ENCODE measurements at places on chromosomes 11 and 22. TPM values are rescaled to one million over a fixed set of nuclear protein-coding genes. Genes with fewer than 3 reads are reported as not detected.
A peak's percentile ranks its signal among the peaks of the same experiment; 100 is the strongest.

The MMP8 gene
- total RNA-seq: not detected

The OR8G5 gene
- not detected for total RNA-seq

The IGHMBP2 gene
- 19.8 TPM for total RNA-seq

The MS4A4A gene
- not detected for total RNA-seq

The TRIM6 gene
- total RNA-seq: 0.75 TPM

The INS gene
- total RNA-seq: not detected

The NFAM1 gene
- total RNA-seq: not detected

The SCGB1A1 gene
- total RNA-seq: not detected

The POLA2 gene
- total RNA-seq: 8.8 TPM

The APOBEC3G gene
- total RNA-seq: 0.49 TPM

The SCGB2A2 gene
- not detected for total RNA-seq

The CDCA5 gene
- total RNA-seq: 17.3 TPM

The PAMR1 gene
- 0.51 TPM for total RNA-seq

The NEFH gene
- not detected for total RNA-seq

DNA sequence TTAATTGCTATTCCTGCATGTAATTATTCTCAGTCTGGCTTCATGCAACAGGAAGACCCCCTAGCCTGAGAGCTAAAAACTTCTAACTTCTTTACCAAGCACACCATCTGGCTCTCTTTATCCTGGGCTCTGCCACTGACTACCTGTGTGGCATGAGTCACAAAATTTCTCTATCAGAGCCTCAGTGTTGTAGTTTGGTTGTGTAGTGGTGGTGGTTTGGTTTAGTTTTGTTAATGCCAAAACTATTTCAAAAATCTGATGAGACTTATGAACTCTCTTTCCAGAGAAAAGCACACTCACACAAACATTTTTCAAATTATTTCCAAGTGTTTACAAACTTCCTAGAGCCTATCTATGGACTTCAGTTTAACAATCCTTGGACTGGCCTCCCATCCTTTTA, 7.5 kb upstream of the IL17RA start:
- DNase-seq: no peak

DNA sequence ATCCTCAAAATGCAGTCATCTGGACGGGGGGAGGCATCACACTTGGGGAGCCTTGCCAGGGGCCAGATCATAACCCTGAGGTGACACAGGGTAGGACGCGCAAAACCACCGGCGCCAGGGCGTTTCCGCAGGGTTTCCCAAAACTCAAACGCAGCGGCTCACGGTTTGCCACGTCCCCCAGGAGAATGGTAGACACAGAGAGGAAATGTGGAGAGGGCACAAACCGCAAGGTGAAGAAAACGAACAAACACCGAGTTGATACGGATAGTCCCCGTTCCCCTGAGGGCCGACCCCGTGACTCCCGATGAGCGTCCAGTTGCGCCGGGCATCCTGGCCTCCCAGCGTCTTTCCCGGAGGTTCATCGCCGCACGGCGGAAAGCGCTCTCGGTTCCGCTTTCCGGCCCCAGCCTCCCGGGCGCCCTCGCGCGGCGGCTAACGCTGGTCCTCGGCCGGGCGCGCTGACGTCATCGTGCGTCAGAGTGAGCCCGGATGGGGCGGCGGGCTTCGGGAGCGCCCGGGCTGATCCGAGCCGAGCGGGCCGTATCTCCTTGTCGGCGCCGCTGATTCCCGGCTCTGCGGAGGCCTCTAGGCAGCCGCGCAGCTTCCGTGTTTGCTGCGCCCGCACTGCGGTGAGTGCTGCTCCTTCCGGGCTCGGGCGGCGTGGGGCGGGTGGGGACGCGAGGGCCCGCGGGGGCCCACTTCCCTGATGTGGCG, at the start of gene BIRC2:
TSS of gene BIRC2 (plus strand) at position 467 of the 714 bp plus-strand sequence. CDS start 2,641 bp downstream, outside the sequence.
- DNase-seq: peak; percentile 92

GRCh38 chr11:75267171-75267970, 26.8 kb downstream of the TPBGL start:
- DNase-seq: no peak

DNA sequence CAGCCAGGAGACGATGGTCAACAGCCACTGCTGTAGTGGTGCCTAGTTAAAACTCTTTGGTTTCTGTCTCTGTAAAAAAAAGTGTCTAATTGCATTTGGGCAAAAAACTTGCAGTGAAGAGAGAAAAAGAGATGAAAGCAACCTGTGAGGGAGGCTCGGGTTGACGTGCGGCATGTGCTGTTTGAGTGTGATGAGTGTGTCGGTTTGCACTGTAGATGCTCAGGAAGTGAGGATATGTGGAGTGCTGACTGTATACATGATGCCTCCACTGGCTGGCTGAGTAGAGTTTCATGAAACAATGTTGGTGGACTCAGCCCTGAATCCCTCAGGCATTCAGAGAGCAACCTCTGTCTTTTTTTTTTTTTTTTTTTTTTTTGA, 4.3 kb upstream of the DGCR6L start:
- DNase-seq: no peak

DNA sequence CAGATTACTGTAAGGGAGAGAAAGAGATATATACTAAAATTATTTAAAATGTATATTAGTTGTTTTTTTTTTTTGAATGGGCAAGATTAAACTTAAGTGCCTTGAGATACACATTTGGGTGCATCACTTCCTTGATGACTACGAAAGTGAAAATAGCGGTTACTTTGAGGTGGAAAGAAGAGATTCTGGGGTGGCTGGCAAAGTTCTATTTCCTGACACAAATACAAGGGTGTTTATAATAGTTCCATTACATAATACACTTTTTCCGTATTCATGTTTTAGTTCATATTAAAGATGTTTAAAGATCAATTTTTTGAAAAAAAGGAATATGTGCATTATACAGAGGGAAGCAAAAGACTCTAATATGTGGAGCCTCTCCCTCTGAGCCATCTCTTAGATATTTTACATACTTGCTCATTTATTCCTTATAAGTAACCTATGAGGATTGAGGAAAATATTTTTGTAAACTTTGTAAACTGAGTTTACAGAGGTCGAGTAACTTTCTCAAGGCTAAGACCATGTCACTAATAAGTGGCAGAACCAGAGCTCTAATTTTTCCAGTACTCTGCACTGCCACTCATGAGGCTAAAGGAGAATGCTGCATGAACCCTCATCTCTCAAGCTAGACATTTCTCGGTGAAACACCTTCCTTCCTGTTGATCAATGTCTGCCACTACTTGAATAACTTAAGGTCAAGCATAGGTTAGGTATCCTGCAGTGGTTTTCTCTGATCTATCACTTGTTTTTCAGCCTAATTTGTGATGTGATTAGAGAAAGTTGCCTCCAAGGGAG, 58.6 kb downstream of the DDIAS start:
- DNase-seq: no peak

- DNase-seq: no peak
Measured at GRCh38 chr22:48868554-48868953, 959.1 kb downstream of the BRD1 start.

- peak; percentile 10 for DNase-seq
Measured at GRCh38 chr11:103295704-103296103, 186.5 kb downstream of the DYNC2H1 start.

GRCh38 chr22:29718949-29719898, 579 bp upstream of the CABP7 start:
- DNase-seq: no peak

DNA sequence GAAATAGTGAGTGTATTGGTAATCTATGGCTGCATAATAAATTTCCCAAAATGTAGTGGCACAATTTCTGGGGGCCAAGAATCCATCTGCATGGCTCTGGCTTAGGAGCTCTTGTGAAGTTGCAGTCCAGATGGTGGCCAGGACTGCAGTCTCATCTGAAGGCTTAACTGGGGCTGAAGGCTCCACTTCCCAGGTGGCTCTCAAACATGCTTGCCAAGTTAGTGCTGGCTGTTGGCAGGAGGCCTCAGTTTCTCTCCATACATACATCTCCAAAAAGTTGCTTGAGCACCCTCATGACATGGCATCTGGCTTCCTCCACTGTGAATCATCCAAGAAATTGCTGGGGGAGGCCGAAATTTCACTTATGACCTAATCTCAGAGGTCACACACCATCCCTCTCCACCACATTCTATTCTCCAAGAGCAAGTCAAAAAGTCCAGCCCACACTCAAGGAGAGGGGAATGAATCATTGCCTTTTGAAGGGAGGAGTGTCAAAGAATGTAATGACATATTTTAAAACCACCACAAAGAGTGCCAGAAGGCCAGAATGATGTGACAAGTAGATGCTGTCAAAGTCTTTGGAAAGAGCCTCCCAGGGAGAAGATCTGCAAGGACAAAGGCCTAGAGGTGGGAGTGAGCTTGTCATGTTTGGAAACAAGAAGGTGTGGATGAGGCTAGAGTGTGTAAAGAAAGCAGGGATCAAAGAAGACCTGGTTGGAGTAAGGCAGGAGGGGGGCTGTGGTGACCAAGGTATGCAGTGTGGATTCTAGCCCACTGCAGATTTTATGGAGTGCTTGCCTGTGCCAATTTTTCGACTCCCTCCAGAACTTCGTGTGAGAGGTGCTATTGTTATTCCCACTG, 566.2 kb downstream of the MIAT start:
- DNase-seq: peak; percentile 35

GRCh38 chr22:41480397-41480735, 11.4 kb downstream of the ACO2 start:
- DNase-seq: peak; percentile 34

GRCh38 chr11:111942829-111943228, 5.7 kb downstream of the DIXDC1 start:
- DNase-seq: peak; percentile 95

- DNase-seq: no peak
Measured at GRCh38 chr11:34431979-34432378, 6.8 kb upstream of the CAT start.

- no peak for DNase-seq
Measured at GRCh38 chr22:45310977-45311531, 1.3 kb downstream of the FAM118A start.

- DNase-seq: no peak
Measured at GRCh38 chr11:67369801-67370284, 3.6 kb downstream of the CLCF1 start.

- no peak for DNase-seq
Measured at GRCh38 chr11:120067438-120068113, 70.3 kb downstream of the TRIM29 start.

DNA sequence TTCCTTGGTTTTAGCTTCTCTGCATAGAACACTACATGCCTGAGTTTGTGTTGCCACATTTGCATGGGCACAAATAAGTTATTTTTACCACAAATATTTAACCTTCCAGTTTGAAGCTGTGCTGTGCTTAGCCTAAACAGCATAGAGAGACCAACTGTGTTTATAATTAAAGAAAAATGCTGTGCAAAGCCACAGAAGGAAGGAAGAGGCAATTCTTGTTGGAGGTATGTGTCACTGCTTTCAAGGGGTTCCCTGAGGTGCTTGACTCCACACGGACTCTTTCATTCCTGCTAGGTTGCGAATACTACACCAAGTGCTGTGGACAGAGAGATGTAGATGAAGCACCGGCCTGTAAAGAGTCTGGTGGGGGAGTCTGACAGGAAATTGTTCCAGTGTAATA, 47.6 kb upstream of the OLFML1 start:
- no peak for DNase-seq

GRCh38 chr11:78037056-78037455, 14.0 kb upstream of the KCTD14 start:
- no peak for DNase-seq

- DNase-seq: peak; percentile 83
Measured at GRCh38 chr11:63866211-63866610, 27.3 kb downstream of the MARK2 start.

Measured in MCF 10A (cell line).